ENCODE measurements at places on chromosomes 6 and 20. TPM values are rescaled to one million over a fixed set of nuclear protein-coding genes. Genes with fewer than 3 reads are reported as not detected.

TCP11 gene
- 0.66 TPM for total RNA-seq

KCNG1 gene
- total RNA-seq, result 61.6 TPM

TMC2 gene
- not detected for total RNA-seq

CLPSL1 gene
- total RNA-seq, result not detected

GSTA1 gene
- not detected for total RNA-seq

CCM2L gene
- total RNA-seq, result not detected

WFDC10A gene
- not detected for total RNA-seq

LAMA2 gene
- total RNA-seq, result 193 TPM

FERMT1 gene
- 7.3 TPM for total RNA-seq

CTNNBL1 gene
- 19.5 TPM for total RNA-seq

CLVS2 gene
- total RNA-seq, result not detected

SLC17A2 gene
- not detected for total RNA-seq

DEFB129 gene
- not detected for total RNA-seq

ACTR5 gene
- total RNA-seq, result 5.3 TPM

TP53TG5 gene
- not detected for total RNA-seq

POPDC3 gene
- total RNA-seq, result 2.0 TPM

PRDM13 gene
- not detected for total RNA-seq

CLIC5 gene
- total RNA-seq, result not detected

MYLK4 gene
- total RNA-seq, result 0.43 TPM

TNNC2 gene
- total RNA-seq, result 0.66 TPM

SLC17A3 gene
- not detected for total RNA-seq

TP53INP2 gene
- 7.9 TPM for total RNA-seq

COL20A1 gene
- not detected for total RNA-seq

OR2B6 gene
- total RNA-seq, result not detected

POM121L2 gene
- not detected for total RNA-seq

IL17F gene
- total RNA-seq, result not detected

C20orf141 gene
- total RNA-seq, result not detected

TFAP2C gene
- total RNA-seq, result 0.44 TPM

LTB gene
- total RNA-seq, result not detected

RBM12 gene
- total RNA-seq, result 42.5 TPM

MCUR1 gene
- total RNA-seq, result 13.3 TPM

TMEM200A gene
- 257 TPM for total RNA-seq

SAMD10 gene
- total RNA-seq, result 2.6 TPM

LIME1 gene
- 3.1 TPM for total RNA-seq

PCSK2 gene
- total RNA-seq, result not detected

DACT2 gene
- total RNA-seq, result 0.88 TPM

TRIM15 gene
- not detected for total RNA-seq

AIF1 gene
- not detected for total RNA-seq

PLG gene
- total RNA-seq, result not detected

BTNL2 gene
- total RNA-seq, result not detected

NKAPL gene
- 1.5 TPM for total RNA-seq

HAO1 gene
- not detected for total RNA-seq

VWA7 gene
- 0.14 TPM for total RNA-seq

NDUFAF5 gene
- 11.2 TPM for total RNA-seq

MEP1A gene
- total RNA-seq, result not detected

BPIFB1 gene
- total RNA-seq, result not detected

TGM3 gene
- not detected for total RNA-seq

CYP24A1 gene
- total RNA-seq, result 0.29 TPM

ATP6V1G2 gene
- 1.5 TPM for total RNA-seq

Measured in placental pericyte (primary cell).